ENCODE measurements at places on chromosomes 6 and 20.

- no peak for DNase-seq
Measured at GRCh38 chr20:3660262-3661059, 2.7 kb downstream of the GFRA4 start.

DNA sequence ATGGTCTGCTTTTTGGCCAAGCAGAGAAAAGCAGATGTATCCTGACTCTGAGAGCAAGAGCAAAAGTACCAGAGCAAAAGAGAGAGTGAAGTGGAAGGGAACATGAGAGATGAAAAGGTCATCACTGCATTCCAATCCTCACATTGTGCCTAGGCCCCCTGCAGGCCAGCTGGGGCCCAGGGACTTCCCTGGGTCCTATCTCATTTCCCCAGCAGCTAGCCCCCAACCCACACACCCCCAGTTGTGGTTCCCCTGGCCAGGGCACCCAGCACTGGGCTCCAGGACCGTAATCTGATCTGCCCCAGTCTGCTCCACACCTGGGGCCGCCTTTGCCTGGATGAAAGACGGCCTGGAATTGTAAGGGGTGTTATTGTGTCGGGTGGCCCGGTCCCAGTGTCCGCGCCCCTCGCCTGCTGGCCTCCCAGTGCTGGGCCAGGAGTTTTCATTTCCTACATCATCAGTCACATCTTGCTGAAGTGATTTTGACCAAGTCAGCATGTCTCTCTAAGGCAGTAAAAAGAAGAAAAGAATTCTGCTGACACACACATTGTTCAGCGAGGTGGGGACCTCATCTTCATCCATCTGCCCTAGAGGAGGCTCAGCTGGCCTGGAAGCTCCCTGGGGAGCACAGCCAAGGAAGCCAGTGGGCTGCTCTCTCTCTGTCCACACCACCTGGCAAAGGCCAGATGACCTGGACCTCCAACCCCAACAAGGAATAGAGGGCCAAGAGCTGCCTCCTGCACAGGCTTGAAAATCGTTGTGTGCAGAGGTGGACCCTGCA, 4.0 kb upstream of the BMP7 start:
- DNase-seq, result no peak

GRCh38 chr6:30568245-30568644, 3.0 kb upstream of the ABCF1 start:
- DNase-seq, result no peak

DNA sequence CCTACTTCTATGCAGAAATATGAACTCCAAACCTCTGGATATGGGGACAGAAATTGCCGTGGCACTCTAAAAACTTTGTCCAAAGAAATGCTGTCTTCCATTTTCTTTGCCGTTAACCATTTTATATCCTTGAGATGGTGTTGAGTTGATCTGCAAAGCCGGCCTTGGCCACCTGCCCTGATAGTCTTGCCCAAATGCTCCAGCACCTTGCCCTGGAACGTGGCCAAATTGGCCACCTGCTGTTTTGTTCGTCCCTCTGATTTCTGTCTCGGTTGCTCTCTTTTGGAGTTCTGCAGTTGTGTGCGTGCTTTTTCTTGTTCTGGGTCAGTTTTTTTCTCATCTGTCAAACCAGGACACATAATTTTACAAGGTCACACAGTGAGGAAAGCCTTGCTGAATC, 239.7 kb upstream of the GMDS start:
- DNase-seq, result no peak

DNA sequence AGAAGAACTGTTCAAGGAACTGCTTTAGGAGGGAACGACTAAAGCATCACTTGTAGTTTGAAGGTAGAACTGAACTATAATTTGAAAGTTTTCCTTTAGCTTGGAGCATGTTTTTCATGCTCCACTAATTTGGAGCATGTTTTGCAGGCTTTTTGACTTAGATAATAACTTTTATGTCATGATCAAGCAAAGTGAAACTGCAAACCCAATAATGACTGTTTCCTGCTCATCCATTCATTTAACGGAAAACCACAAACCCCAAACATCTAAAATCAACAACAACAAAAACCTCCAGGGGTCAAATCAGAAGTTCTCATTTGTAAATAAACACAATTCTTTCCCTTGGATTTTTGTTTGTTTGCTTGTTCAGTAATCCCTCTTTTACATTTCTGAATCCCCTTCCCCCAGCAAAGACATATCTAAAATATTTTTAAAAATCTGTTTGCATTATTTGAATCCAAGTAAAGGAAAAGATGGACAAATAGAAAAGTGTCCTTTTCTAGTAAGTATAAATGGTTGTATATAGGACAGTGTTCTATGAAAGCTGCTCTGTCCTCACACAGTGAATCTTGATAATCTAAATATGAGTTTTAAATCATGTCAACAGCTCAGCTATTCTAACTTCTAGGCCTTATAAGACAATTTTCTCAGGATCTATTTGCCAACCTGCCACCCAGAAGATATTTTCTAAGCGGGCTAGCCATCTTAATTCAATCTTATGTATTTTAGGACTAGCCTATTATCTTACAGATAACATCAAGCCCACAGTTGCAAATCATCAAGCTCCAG, 2.6 kb downstream of the SIM1 start:
- DNase-seq, result no peak

GRCh38 chr6:53347921-53348370, 804 bp downstream of the ELOVL5 start:
- peak; percentile 76 for DNase-seq

- DNase-seq, result no peak
Measured at GRCh38 chr20:35801865-35802264, 30.1 kb downstream of the PHF20 start.

DNA sequence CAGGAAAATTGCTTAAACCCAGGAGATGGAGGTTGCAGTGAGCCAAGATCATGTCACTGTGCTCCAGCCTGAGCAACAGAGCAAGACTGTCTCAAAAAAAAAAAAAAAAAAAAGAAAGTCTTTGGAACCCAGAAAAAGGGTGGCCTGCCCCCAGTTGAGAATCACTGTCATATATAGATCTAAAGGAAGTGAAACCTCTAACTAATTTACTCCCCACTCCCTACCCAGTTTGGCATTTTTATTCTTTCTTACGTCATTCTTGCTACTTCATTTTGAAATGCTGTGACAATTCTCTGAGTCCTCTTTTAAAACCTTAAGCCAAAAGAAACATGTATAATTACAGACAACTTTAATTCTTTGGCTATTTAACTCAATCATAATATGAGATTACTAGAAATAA, 254.8 kb downstream of the CDC5L start:
- DNase-seq, result no peak

DNA sequence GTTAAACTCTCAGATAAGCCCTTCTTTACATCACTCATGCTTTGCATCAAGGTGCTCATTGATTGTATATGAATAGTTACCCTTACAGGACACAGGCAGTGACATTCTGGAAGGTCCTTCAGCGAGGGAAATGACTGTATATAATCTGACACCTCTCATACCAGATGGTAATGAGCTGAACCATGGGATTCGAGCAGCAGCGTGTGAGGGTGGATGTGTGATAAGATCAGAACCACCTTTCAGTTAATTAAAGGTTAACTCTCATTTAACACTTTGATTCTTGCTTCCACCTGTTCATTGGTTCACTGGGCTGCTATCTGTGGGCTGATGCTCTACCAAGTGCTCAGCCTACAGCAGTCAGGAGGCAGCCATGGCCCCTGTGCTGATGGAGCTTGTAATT, 24.2 kb downstream of the NEDD9 start:
- DNase-seq, result no peak

DNA sequence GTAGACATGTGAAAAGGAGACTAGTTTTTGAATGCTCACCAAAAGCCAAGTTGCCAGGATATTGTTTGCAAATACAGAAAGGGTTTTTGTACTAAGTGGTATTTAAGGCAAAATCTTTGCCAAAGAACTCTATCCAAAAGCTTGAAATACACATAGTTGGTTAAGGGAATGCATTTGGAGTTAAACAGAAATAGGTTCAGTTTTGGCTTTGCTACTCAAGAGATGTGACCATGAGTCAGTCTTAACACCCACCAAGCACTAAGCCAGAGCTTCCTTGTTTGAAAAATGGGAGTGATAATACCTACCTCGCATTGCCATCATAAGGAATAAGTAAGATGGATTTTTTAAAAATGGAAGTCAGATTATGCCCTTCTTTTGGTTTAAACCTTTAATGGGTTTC, 191.7 kb upstream of the LAMP5 start:
- no peak for DNase-seq

GRCh38 chr6:129089357-129089756, 206.4 kb downstream of the LAMA2 start:
- no peak for DNase-seq

DNA sequence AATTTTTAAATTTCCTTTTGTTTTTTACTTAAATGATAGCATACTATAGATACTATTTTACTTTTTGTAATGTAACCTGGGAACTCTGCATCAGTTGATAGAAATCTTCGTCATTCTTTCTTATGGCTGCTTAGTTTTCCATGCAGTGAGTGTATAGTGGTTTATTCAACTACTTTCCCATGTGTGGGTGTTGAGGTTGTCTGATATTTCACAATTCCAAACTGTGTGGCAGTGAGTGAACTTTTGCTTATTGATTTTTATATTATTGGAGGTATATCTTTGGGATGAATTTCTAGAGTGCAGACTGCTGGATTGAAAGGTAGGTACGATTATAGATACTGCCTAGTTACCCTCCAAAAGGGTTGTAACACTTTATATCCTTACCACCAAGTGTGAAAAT, 136.5 kb downstream of the CDKAL1 start:
- DNase-seq, result no peak

DNA sequence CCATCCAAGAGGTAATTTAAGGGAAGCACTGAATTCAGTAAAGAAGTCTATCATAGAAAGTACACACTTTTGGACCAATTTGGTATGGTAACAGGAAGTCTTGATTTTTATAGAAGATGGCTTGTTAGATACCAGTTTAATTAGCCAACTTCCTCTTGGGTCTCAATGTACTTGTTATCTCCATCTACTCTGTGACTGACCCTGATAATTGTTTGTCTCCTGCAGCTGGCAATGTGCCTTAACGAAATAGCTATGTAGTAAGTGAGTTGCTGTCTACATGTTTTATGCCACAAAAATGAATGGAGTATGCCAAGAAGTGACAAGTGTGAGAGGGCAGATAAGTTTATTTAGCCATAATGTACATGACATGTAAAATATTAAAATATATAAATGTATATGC, 410.5 kb upstream of the MAN1A1 start:
- DNase-seq, result no peak

DNA sequence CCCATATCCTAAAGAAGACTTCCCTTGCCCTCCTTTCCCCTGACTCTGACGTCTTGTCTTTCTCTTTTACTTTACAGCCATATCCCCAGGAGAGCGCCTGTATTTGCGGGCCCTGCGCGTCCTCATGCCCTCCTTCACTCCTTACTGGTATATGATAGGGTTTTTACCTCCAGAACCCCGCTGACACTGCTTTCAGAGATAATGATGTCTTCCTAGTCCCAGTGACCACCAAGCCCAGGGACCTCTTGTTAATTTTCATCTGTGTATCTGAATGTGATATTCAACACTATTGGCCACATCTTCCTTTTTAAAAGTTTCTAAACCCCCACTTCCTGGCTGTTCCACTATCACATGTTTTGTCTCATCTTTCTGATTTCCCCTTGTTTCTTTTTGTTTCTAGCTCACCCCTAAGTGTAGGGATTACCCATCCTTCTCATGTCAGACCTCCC, 102.0 kb downstream of the HIVEP1 start:
- DNase-seq, result no peak

DNA sequence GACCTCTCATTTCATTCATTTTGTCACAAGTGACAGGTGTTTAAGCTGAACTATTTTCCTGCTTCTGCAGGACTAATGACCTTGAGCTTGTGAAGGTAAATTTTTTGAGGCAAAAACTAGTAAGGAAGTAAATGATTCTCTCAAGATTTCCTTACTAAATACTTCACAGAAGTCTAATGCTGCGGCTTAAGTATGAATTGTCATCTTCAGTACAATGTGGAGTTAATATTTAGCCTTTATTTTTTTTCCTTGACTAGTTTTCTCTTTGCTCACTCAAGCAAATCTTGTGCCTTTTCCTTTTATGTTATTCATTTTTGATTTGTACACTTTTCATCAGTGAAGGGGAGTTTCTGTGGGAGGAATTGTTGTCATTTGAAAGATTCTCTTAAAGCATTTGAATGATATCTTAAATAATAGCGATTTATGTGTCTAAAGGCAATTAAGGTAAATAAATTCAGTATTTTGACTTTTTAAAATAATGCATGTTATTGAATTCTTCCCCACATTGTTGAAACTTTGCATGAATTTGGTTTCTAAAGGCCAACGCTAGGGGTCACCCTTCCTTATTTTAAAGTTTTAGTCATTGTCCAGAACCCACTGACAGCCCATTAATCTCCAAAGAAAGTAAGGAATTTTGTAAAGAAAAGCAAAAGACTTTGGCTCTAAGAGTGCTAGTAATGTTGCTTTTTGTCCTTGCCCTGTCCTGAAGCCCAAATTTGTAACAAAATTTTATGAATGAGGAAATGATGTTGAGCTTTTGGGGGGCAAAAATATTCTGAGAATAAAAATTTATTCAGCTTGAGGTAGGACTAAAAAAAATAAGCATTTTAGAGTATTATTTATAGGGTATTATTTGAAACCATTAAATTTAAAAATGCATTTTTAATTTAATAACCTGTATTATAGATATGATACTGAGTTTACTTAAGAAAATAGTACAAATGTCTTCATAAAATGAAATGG, 157.4 kb upstream of the LAMA2 start:
- peak; percentile 37 for DNase-seq

- no peak for DNase-seq
Measured at GRCh38 chr6:45619994-45620471, 242.3 kb upstream of the SUPT3H start.

DNA sequence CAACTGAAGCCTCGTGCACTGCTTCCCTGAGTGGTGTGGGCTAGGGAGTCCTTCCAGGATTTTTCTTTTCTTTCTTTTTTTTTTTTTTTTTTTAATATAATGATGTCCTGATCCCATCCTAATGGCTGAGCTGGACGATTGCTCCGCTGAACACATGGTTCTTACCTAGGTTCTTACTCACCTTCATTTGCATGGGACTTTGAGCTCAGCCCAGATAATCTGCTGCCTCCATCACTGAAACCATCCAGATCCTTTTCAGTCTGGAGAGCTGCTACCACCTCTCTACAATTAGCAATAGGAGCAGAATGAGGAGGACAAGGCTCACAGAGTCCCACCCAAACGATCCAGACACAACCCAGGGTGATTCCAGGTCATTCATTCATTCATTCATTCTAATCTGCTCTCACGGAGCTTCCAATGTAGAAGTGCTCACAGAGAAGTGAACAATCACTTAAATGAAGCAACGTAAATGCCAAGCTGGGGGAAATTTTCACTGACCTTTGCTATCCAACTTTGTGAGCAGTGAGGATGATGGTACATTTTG, 246.3 kb upstream of the RREB1 start:
- DNase-seq, result peak; percentile 93

GRCh38 chr6:119109654-119110325, 31.3 kb upstream of the FAM184A start:
- no peak for DNase-seq

- DNase-seq, result no peak
Measured at GRCh38 chr6:170443151-170443662, 109.9 kb downstream of the PSMB1 start.

- DNase-seq, result no peak
Measured at GRCh38 chr20:414161-414560, 6.1 kb downstream of the RBCK1 start.

GRCh38 chr6:21753241-21754108, 159.9 kb downstream of the SOX4 start:
- no peak for DNase-seq
